D341Med (cell line): ENCODE measurements at places on chromosomes 1 and 21.

- DNase-seq, result no peak
Measured at GRCh38 chr1:245396615-245397014, 241.8 kb downstream of the KIF26B start.

DNA sequence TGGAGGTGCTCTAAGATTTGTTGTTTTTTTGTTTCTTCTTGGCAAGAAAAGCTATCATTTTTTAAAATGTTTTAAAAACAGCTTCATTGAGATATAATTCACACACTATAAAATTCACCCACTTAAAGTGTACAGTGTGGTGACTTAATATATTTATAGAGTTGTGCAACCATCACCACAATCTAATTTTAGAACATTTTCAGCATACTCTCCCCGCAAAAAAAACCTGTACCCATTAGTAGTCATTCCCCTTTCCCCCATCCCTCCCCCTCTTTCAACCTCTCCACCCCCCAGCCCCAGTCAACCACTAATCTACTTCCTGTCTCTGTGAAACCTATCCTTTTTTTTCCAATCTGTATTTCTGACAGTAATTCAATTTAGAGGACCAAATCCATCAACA, 30.6 kb downstream of the ZC3H11B start:
- DNase-seq, result no peak

DNA sequence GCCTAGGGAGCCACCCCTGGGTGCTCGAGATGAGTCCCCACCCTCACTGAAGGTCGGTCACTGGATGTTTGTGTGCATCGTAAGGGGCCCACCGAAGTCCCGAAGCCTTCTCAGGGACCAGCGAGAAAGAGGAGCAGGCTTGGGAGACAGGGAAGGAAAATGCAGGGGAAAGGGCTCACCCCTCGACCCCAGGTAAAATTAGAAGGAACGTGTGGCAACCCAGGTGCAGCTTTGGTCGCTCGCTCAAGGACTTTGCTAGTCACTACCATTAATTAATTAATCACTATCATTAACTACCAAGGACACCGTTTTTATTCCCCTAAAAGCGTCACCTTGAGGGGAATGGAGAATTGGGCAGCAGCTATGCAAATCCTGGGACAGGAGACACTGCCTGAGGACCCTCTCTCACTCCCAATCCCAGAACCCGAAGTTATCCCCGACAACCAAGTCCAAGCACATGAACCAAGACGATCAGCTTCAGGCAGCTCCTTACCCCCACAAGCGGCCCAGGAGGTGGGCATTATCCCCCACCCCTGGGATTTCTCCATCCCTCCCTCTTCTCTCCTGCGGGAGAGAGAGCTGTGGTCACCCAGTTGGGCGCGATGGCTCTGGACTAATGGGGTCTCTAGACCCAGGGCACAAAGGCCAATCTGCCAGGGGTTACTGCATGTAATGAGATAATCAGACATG, 4.2 kb upstream of the SIM2 start:
- no peak for DNase-seq

DNA sequence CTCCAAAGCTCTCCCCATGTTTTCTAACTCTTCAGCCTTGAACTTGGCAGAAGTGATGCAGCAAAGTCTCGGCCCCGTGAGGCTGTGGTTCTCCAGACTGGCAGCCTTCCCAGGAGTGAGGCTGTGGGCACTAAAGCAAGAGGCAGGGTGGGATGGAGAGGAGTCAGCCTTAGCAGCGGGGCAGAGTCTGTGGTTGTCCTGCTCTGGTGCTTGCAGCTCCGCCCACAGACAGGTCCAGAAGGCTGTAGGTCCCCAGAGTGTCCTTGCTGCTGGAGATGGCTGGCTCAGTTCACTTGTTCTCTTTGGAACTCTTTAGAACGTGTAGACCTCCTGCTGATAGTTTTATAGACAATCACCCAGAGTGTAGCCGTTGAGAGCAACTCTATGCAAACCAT, 142.6 kb downstream of the AJAP1 start:
- no peak for DNase-seq

DNA sequence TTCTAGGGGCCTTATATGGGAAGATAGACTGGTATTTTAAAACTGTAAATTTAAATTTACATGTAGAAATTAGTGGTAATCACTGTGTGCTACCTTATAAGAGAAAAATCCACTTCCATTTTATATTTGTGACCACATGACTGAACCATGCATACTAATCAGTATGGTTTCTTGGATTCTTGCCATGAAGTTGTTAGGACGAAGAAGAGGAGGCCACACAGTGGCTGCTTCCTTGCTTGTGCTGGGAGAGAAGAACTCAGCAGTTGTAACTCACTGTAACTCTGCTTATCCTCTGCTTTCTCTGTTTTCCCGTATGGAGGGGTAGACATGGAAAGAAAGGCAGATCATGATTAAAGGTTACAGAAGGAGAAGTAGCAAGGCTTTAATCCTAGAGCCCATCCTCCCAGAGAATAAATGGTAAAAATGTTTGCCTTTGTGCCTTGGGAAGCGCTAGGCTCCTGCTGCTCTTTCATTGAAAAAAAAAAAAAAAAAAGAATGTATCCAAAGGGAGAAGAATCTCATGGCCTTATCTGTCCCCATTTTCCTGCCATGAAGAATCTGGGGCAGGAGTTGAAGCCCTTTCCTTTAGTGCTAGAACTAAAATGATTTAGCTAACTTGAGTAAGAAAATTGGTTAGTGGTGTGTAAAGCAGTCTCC, 32.4 kb downstream of the KCTD3 start:
- DNase-seq, result no peak
